Right renal pelvis (tissue), 4 donors: ENCODE measurements at places on chromosomes 4 and X. TPM values are rescaled to one million over a fixed set of nuclear protein-coding genes. Genes with fewer than 3 reads are reported as not detected.

- no peak for DNase-seq
Observed at GRCh38 chr4:106584337-106584989, 215.9 kb upstream of the GIMD1 start.

DNA sequence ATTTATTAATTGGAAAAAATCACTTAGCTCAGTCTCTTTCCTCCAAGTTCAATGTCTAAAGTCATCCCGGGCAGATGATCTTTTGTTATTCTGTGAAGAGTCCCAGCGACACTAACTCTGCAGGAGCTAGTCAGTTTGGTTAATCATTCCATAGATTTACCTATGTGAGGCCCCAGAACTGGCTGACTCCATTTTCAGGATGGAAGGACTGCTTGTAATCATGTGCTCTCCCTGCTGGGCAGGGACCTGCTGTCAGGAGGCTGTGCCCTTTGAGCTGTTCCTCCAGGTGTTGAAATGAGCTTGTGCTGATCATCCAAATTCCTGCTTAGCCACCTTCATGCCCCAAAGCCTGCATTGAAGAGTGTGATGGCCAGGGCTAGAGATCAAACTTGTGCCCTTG is 169.8 kb downstream of the NHS start:
- DNase-seq = no peak

DNA sequence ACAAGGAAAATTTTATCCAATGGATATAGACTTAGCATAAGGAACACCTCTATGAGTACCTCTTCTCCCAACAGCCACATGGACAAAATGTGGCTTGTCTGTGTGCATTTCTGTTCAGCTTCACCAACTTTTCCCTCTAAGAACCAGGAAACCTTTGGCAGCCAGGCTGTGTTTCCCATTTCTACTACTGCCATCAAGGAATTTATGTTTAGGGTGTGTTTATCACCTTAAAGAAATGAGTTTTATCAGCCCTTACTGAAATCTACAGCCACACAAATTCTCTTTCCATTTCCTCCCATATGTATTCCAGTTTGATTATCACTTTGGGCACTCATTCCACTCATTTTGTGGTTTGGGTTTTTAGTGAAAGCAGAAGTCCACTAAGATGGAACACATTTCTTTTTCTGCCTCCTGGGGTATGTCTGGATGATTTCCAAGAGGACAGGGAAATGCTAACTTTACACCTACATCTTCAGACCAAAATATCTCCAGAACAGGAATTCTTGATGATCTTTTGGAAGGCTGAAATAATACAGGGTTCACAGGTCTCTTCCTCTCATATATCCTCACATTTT is 82.6 kb upstream of the MAOA start:
- no peak for DNase-seq

Gene MAOB
- polyA plus RNA-seq = 56.4 TPM
